Effector CD8-positive, alpha-beta T cell (primary cell): ENCODE measurements at places on chromosomes 12 and 14.

DNA sequence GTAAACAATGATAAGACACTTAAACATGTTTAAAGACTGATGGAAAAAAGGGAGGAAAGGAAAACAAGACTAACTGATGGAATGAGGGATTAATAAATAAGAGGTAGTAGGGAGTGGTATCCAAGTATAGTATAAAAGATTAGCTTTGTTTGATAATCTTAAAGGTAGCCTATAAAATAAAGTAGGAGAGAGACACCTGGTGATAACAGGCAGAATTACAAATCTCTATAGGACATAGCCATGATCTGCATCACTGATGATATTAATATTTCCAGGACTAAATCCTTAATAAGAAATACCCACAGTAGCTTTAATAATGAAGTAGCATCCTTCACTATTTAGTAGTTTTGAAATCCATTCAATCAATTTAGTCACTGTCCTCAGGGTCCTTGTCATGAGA, 30.4 kb downstream of the DLGAP5 start:
- no peak for DNase-seq

DNA sequence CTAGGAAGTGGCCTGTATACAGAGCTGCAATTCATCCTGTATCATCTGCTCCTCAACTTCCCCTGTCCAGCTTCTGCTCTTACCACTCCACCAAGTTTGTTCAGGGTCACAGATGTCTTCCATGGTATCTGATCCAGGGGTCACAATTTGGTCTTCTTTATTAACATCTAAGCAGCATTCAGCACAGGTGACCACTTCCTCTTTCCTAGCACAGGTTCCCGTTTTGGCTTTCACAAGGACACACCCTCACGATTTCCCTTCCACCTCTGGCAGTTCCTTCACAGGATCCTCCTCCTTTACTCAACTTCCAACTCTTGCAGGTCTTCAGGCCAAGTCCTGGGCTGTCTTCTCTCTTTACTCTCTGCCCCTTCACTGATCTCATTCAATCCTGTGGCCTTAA, 93.6 kb downstream of the TTC7B start:
- no peak for DNase-seq

- DNase-seq, result no peak
Observed at GRCh38 chr14:56273155-56273554, 154.9 kb downstream of the PELI2 start.

DNA sequence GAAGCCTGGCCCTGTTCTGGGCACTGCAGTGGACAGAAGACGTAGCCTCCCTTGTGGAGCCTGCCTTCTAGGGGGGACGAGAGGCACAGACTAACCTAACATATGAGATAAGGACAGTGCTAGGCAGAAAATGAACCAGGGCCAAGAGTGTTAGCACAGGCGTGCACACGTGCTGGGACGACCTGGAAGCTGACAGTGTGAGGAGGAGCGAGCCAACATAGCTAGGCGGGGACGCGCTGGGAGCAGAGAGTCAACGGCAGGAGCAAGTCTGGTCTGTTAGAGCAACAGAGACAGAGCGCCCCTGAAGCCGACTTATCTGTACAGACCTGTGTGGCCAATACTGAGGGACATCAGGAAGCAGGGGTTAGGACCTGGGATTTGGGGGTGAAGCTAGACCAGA, 8.0 kb downstream of the PXMP2 start:
- DNase-seq, result no peak

DNA sequence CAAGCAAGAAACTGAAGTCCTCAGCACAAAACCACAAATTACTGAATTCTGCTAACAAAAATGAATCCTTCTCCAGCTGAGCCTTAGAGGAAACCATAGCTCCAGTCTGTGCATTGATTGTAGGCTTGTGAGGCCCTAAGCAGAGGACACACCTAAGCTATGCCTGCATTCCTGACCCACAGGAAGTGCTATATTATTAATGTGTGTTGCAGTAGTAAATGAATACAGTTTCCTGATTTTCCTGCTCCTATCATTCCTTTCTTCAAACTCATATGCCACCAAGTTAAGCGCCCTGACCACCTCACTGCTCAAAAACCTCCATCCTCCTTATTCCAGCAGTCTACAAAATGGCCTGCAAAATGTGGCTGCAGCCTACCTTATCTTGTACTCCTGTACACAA, 151.9 kb upstream of the ABCD2 start:
- no peak for DNase-seq

- DNase-seq, result no peak
Observed at GRCh38 chr14:22802860-22803686, 12.2 kb downstream of the SLC7A7 start.

- no peak for DNase-seq
Observed at GRCh38 chr14:54704768-54705167, 137.8 kb downstream of the SAMD4A start.

GRCh38 chr12:111686574-111687105, 787 bp downstream of the ACAD10 start:
- no peak for DNase-seq

GRCh38 chr12:91381309-91381804, 198.7 kb upstream of the DCN start:
- no peak for DNase-seq

DNA sequence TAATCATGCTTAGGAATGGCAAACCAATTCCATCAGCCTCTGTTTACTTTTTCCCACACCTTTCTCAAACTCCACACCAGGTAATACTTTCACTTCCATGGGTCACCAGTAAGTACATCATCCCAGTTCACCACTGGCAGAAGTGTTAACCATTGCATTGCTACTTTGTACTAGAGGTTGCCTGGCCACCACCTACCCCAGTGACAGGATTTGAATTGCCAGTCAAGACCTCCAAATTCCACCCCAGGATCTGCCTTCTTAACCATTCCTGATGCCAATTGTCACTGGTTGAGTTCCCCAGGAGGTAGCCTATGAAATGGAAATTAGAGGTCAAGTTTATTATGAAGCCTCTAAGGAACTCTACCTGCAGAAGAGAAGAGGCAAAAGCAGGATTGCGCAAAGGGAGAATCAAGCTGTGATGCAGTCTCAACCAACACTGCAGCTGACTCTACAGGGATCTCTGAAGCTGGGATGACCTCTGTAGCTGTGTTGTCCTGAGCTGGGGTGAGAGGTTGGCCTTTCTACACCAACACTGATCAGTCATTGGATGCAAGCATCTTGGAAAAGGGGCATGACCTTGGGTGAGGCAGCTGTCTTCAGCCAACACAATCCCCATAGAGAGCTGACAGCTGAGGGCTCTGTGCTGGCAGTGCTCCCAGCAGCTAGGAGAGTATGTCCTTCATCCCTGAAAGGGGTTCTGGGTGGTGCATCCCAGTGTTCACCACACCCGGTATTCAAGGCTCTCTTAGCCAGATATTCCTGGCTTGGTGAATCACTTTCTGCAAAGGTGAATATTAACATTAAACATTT, 37.0 kb upstream of the HMGA2 start:
- no peak for DNase-seq

- no peak for DNase-seq
Observed at GRCh38 chr12:3332188-3332587, 158.8 kb upstream of the PRMT8 start.

DNA sequence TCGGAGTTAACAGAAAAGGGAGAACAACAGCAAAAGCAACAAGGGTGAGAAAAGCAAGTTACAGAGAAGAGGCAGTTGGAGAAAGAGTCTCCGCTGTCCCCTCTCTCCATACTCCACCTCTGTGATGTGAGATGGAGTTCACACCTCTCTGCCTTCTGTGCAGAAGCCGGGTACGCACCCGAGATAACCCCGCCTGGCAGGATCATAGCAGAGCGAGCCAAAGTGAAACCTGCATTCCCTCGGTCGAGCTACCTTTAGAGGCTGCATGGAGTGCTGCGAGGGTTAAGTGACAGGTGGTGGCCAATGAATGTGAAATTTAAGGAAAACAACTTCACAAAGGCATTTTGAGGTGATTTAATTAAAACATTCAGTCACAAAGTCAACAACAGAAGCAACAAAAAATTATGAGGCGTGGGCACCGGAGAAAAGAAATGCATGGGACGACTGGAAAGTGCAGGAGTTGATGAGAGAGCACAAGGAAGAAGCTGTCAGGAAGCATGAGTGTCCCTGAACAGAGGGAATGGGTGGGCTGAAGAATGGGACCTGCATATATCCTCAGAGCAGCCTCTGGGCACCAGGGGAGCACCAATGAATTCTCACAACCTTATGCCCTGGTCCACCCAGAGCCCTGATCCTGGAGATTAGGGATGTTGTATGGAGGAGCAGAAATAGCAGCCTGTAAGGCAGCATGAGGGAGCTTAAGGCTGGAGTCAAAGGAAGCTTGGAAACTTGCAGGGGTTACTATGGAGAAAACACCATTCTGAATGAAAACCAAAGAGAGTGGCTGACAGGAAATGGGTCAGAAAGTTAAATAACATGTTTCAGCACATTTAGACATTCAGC, 208.3 kb downstream of the EMP1 start:
- no peak for DNase-seq

- no peak for DNase-seq
Observed at GRCh38 chr12:77847680-77848431, 17.2 kb downstream of the NAV3 start.

DNA sequence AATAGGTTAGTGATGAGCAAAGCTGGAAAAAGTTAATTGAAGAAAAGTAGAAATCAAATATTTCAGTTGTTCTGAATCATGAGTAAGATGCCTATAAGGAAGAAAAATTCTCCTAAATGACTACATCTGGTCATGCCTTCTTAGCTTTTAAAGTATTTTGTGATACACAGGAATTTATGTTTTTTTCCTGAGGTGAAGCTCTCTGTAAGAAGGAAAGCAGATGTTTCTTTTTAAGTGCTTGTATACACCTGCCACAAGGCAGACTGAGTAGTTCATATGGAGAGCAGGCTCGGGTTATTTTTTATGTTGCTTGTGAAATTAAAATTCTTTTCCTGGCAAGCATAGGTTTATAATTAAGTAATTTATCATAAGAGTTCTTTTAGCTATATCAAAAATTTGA, 275.2 kb downstream of the RAD51B start:
- no peak for DNase-seq

DNA sequence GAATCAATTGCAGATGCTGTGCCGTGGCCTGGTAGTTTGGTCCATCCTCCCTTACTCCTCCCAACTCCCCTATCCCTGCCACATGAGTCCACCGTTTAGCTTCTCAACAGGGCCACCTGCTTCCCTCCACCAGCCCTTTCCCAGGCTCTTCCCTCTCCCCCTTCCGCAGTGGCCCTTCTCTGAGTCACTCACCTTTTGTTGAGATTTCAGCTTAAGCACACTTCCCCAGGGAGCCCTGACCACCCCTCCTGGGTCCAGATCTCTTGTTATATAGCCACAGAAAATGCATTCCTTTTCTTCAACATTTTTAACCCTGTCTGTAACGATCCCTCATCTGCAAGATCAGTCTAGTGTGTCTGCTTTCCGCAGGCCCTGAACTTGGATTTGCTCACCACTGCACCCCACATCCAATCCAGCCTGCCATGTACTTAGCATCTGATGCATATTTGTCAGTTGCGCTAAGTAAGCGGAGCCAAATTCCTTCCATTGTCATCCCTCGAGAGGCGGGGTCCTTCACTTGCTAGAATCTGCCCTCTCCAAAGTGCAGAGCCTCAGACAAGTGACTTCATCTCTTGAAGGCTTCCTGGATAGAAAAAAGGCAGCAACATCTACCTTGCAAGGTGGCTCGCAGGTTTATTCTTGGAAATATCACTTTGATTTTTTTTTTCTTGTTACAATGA, 41.1 kb downstream of the TMEM63C start:
- no peak for DNase-seq

DNA sequence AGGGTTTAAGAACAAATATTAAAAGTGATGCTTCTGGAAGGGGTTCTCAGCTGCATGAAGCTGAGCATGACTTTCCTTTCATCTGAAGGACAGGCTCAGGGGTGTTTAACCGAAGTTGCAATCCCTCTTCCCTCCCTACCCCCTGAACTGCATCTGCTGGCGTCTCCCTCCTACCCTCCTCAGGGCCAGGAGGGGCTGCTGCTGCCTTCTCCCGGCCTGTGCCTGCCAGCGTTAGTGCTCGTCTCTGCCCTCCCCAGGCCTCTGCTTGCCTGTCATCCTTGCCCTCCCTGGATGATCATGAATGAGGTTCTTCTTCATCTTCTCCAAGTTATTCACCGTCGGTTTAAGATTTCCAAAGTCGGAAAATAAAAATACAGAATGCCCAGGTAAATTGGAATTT, 12.2 kb downstream of the SMOC1 start:
- no peak for DNase-seq

GRCh38 chr14:32897698-32898064, 41.0 kb upstream of the NPAS3 start:
- no peak for DNase-seq

GRCh38 chr12:49904601-49905000, 901 bp upstream of the FAIM2 start:
- DNase-seq, result no peak

GRCh38 chr12:123602651-123603195, 824 bp downstream of the DDX55 start:
- DNase-seq, result no peak

DNA sequence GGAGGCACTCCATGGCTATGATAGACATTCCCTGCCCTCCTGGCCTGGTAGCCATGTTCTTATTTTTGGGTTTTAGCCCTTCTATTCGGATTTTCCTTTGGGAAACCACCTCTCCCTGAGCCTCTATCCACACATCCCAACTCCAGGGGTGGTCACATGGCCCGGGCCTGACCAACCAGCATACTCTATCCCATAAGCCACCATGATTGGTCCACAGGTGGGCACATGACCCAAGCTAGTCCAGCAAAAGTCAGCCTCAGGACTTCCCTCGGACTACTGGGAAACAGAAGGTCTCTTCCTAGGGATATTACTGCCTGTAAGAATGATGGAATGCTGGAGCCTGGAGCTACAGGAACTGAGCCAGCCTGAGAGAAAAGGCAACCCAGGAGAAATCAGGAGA, 12.5 kb downstream of the PRIMA1 start:
- no peak for DNase-seq

DNA sequence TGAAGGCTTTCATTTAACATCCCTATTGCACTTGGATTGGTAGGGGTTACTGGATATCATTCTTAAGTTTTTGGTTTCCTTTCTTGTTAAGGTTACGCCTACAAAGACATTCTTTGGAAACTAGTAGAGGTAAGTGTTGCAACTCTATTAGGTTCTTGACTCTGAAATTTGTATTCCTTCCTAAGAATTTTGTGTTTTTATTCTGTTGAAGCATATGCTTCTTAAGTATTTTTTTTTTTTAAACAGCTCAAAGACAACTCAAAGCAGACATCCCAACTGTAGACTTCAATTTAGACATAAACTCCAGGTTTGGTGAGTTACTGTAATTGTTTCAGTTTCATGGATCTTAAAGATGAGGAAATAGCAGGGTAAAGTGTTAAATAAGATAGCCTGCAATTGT, 1.1 kb upstream of the RBMS2 start:
- DNase-seq, result no peak

GRCh38 chr12:88108021-88108420, 33.9 kb downstream of the CEP290 start:
- no peak for DNase-seq

DNA sequence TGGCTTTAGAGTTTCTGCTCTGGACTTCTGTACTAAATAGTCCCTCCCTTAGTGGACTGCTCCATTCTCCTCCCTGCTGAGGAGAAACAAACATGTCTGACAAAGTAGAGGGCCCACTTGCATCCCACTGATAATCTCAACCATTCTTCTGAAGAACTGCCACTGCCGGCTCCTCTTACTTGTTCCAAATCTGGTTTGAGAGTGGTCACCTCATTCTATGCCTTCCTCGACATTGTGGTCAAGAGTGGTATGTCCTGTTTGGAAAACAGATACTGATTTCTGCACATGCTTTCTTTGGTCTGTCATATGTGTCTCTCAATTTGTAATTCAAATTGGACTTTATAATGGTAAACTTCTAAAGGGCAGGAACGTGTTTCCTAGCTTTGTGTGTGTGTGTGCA, 36.3 kb upstream of the PLEKHA5 start:
- DNase-seq, result no peak

GRCh38 chr12:110536834-110537604, 34.9 kb downstream of the RAD9B start:
- no peak for DNase-seq
